Foreskin keratinocyte (primary cell): ENCODE measurements at places on chromosomes 2 and 18.

- DNase-seq: no peak
These were observed at the start of gene AFF3 for GRCh38 chr2:100142393-100142792. Gene AFF3, minus strand, starts transcription at chr2:100142590. Its CDS starts 38,136 bp downstream, at chr2:100104454.

DNA sequence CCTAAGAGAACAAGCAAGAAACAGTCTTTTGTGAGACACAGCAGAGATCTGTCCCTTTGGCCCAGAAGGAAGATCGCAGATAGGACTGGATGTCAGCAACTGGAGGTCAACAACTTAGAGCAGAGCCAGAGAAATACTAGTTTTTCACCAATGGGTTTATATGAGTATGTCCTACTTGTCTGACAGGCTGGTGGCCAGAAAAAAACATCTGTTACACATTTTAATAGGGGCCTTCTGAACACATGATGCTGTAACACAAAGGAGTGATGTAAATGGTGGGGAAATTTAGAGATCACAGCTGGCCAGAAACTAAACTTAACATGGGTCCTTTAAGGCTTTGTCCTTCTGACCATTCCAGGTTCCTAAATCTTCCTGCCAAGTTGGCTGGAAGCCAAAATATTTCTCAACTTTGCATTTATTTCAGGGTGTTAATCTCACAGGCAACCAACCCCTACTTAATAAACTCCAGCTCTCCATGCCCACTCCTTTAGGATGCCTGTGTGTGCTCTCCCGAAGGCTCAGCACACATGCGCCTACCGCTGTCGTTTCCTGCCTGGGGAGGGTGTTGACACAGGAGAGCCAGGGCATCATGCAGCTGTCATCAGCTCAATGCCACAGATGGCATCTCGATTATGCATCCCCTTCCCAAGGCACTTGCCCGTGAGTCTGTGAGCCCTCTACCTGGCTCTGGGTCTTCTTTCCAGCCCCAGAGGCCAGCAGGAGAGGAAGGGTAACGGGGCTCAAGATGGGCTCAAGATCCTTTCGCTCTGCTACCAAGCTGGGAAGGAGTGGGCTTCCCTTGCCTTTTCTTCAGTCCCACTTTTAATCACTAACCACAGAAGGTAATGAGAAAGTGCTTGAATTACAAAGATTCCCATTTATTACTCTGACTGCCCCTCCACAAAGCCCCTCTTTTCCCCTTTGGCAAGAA lies 252.5 kb downstream of the ETAA1 start:
- DNase-seq: no peak

- no peak for DNase-seq
These were observed 106.6 kb upstream of the ID2 start for GRCh38 chr2:8575038-8575833.

DNA sequence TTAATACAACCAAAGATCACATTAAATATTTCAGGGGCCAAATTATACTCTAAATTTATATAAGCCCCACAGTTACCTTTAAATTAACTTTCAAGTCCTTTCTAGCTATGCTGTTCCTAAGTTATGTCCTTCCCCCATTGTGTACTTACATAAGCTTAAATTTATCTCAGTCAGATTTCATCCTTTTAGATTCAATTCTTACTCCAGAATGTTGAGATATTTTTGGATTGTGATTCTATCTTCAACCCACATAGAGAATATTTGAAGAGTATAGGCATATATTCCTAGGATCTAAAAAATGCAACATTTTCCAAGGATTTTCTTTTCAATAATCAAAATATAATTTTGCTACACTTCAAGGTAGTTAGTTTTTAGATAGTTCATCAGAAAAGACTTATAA lies 242.8 kb downstream of the KCNE4 start:
- DNase-seq: no peak

GRCh38 chr2:72689579-72690195 lies 136.1 kb downstream of the EXOC6B start:
- peak; percentile 40 for DNase-seq

DNA sequence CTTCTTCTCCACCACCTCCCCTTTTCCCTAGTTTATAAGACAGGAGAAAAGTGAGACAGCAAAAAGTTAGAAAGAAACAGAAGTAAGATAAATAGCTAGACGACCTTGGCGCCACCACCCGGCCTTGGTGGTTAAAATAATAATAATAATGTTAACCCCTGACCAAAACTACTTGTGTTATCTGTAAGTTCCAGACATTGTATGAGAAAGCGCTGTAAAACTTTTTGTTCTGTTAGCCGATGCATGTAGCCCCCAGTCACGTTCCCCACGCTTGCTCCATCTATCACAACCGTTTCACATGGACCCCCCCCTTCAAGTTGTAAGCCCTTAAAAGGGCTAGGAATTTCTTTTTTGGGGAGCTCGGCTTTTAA lies 1.5 kb upstream of the BUB1 start:
- DNase-seq: no peak

DNA sequence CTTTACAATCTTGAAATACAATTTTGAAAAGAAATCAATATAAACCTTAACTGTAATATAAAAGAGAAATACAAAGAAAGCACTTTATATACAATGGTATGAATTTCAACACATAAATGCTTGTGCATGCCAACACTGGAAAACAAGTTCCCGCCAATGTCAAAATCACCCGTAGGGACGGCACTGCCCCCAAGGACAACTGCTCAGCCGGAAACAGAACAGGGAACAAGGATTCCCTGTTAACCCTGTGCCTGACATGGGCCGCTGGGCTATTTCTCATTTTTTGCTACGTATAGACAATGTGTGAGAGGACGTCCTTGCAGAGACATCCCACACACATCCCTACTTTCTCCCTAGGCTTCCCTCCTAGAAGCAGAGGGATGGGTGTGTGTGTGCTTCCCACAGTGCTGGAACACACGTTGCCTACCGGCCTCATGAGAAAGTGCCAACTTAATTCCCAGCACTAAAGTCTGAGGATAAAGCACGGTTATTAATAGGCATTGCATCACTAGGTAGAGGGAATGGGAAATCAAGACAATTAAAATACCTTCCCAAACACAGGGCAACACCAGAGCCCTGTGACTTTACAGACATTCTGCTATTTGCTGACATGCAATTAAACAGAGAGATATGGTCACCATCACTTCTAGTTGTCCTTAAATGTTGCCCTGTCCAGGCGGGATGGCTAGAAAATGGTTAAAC lies 14.4 kb downstream of the AFG3L2 start:
- no peak for DNase-seq

DNA sequence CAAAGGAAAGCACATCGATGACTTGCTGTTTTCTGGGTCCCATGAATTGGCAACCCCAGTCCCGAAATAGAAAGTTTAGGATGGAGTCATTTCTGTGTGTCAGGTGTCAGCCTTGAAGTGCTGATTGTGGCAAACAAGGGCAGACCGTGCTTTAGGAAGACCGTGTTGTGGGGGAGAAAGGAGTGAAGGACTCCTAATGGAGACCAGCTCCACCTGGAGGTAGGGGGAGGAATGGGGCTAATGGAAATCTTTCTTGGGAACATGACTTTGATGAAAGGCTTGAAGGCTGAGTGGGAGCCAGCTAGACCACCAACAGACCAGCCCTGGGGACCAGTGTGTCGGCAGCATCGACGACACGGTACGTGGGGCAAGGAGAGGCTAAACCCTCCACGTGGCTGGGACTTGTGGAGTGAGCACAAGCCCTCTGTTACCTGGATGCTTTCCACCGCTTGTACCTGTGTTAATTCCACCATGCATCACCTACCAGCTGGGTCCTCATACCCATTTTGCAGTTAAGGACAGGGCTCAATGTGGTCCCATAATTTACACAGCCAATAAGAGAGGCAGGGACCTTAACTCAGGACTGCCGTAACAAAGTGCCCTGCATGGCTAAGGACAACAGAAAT lies 104.2 kb downstream of the SH3BP4 start:
- peak; percentile 12 for DNase-seq

- no peak for DNase-seq
These were observed 141.0 kb downstream of the FMNL2 start for GRCh38 chr2:152475982-152476381.

- DNase-seq: no peak
These were observed 109.7 kb downstream of the CTNNA2 start for GRCh38 chr2:79622508-79622907.

DNA sequence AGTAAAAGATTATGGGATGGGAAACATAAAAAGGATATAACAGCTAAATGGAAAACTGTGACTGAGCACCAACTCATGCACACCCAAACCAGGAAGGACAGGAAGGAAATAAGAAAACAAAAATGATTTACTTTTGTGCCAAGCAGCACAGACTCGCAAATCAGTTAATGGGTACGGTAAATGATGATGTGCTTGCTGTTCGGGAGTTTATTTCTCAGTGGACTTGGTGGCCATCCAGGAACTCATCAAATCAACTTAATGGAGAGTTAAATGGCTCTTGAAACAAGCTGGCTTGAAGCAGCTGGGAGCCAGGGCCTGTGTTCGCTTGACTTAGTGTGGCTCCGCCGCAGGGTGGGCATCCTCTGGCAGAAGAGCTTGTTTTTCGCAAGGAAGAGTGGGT lies 36.2 kb downstream of the MTCL1 start:
- no peak for DNase-seq

DNA sequence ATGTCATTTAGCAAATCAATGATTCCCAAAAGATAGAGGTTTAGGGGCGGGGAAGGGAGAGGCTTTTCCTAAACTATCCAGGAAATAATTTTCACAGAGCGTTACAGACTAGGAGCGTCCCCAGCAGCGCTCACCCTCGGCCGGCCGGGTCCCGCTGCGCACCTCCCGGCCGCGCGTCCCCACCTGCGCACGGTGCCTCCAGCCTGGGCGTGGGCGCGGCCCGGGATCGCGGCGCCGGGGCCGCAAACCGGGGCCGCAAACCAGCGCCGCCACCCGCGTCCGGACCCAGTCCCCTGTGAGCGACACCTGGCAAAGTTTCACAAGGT lies 684 bp upstream of the ZCCHC2 start:
- DNase-seq: no peak
